Fibroblast of skin of left biceps (primary cell): ENCODE measurements at places on chromosomes 5 and 9.
A peak's percentile ranks its signal among the peaks of the same experiment; 100 is the strongest.

GRCh38 chr5:151016700-151017099 is 3.7 kb upstream of the GPX3 start:
- DNase-seq, result no peak

GRCh38 chr5:73615947-73616346 is 10.0 kb upstream of the ARHGEF28 start:
- no peak for DNase-seq

DNA sequence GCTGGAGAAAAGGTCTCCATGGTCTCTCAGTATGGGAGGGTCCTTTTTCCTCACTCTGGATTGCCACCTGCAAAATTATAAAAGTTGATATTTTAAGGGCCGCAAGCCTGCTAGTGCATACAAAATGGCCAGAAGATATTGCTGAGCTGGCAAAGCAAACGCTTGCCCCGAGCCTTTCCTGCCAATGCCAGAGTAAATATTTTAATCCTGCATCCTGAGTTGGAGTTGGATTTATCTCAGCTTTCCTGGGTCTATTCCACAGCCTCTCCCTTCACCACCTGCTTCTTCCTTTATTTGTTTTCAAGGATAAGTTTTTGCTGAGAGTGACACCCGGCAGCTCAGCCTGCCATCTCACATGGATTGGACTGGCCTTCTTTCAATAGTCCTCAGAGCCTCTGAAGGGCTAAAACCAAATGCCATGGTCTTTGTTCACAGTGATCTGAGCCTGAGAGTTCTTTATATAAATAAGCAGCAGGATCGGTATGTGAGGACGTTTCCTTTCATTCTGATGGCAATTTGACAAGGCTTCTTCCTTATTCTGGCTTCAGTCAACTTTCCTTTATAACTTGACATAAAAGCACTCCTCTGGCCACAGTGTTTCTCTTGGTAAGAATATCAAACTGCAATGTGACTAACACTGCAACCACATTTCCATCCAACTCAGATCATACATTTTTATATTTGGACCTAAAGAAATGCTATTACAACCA is 170.1 kb downstream of the ADAMTS12 start:
- DNase-seq, result no peak

GRCh38 chr5:164184158-164184557 is 678.7 kb downstream of the MAT2B start:
- DNase-seq, result no peak

DNA sequence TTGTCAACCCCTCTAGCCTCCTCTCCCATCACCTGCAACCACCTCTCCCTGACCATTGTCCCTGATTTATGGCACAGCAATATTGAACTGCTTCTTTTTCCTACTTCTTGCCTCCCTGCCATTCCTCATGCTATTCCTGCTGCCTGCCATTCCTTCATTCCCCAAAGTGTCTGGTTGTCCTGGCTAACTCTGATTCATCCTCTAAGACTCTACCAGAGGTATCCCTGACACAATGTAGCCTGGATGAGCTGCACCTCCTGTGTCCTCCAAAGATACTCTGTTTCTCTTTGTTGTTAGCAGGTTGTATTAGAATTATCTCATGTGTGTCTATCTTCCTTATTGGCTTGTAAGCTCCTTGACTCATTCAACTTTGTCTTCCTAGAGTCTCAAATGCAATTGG is 53.5 kb upstream of the PTPN3 start:
- DNase-seq, result no peak

DNA sequence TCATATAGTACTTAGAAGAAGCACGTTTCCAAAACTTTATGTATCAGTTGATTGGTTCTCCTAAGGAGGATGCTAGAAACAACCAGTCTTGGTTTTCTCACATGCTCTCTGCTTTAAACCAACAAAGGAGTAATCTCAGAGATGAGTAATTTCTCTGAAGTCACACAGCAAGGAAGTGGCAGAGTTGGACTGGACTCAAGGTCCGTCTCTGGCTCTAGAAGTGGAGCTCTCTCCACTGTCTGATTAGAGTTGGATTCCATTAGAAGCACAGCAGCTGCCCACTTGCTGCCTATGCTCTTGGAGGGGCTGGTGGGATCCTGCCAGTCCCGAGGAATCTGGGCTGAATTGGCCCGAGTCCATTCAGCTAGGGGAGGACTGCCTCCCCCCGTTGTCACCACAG is 21.0 kb downstream of the RALGPS1 start:
- no peak for DNase-seq

GRCh38 chr5:38452201-38452600 is 104.2 kb downstream of the LIFR start:
- DNase-seq, result no peak

- peak; percentile 84 for DNase-seq
Measured at GRCh38 chr5:163880302-163880701, 374.9 kb downstream of the MAT2B start.

- DNase-seq, result no peak
Measured at GRCh38 chr5:139667001-139667729, 19.0 kb downstream of the CXXC5 start.

- DNase-seq, result peak; percentile 86
Measured at GRCh38 chr5:89213573-89213972, 330.6 kb upstream of the MEF2C start.

- no peak for DNase-seq
Measured at GRCh38 chr9:127880143-127880542, 2.7 kb upstream of the AK1 start.

DNA sequence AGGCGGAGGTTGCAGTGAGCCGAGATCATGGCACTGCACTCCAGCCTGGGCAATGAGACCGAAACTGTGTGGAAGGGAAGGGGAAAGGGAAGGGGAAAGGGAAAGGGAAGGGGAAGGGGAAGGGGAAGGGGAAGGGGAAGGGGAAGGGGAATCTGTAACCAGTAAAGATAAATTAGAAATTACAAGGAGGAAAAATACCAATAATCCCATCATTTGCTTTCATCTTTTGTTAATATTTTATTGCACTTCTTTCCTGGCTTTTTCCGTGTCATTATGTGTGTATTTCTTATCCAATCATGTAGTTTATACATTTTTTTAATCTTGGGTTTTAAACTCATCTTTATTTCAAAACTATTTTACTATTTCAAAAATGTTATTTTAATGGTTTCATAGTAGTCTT is 29.6 kb upstream of the MRPS30 start:
- no peak for DNase-seq

DNA sequence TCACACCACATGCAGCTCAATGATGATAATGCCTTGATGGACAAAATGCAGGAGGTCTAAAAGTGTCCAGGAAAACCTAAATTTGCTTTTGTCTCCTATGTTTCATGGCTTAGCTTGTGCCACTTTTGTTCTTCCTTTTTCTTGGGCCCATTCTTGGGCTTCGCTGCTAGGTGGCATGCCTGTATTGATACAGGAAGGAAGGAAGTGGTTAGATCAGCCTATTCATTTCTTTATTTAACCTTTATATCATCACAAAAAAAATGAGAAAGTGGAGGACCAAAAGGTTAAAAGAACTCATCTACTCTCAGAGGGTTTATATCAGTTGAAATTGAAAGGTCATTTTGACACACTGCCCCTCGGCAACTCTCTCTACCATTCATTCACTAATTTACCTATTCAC is 260.2 kb downstream of the ARHGAP26 start:
- DNase-seq, result no peak

GRCh38 chr5:173496883-173497255 is 119.6 kb downstream of the BOD1 start:
- no peak for DNase-seq

DNA sequence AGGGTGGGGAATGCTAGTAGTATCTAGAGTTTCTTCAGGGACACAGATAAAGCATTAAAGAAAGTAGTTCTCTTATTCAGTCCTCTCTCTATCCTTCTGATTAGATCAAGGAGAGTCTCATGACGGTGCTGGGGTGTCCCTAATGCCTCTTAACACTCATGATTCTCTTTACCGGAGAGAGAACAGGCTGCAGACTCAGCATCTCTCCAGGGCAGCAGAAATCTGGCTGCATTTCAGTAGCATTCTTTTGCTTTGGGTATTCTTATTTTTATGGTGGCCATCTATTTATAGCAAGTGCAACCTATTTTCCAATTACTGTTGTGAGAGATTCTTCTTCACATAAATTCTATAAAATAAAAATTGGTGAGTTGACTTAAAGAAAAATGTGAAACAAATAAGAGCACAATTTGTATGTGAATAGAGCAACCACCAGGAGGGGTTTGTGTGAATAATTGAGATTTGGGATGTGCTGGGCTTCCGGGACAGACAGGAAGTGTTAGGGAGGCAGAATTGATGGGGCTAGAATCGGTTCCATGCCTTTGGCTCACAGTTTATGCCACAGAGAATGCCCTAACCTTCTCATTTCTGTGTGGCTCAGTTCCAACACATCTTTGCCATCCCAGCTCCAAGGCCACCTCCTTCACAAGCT is 23.8 kb upstream of the BOD1 start:
- DNase-seq, result no peak

DNA sequence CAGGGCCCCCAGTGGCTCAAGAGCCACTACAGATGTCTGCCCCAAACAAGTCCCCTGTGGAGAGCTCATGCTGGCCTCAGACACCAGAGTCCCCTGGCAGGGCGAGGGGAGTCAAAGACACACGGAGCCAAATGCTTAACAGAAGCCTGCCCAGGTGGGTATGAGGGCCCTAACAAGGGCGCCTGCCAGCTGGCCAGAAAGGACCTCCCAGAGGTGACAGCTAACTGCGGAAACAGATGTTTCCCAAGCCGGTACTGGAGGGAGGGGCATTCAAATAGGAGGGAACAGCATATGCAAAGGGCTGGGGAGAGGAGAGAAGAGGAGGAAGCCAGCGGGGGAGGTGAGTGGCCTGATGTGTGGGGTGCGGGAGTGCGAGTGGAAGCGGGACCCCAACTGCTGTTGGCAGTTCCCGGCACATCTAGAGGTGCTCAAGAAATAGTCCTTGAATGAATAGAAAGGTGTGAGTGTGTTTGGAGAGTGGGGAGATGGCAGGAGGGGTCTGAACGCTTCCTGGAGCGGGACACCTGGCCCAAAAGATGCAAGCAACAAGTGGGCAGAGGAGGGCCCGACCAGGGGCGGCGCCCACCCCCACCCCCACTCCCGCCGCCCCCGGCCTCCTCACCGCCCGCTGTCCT is 824 bp downstream of the MXD3 start:
- DNase-seq, result no peak

DNA sequence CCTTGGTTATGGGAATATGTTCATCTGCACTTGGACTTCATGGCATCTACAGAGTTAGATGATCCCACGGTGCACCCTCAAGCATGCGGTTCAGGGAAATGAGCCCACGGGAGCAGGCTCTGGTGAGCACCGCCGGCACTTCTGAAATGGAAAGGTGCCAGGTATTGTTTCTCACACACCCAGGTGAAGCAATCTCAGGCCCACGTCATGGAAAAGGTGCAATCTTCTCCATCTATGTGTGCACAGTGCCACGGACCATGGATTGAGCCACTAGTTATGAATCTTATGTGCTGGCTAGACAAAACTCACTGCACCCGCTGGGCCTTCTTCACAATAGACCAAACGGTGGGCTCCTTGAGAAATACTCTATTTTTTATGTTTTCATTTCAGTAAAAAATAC is 27.3 kb downstream of the IRX1 start:
- no peak for DNase-seq

- DNase-seq, result no peak
Measured at GRCh38 chr5:1107167-1108022, 4.5 kb downstream of the SLC12A7 start.

GRCh38 chr5:142215915-142216681 is 107.5 kb downstream of the NDFIP1 start:
- peak; percentile 95 for DNase-seq

DNA sequence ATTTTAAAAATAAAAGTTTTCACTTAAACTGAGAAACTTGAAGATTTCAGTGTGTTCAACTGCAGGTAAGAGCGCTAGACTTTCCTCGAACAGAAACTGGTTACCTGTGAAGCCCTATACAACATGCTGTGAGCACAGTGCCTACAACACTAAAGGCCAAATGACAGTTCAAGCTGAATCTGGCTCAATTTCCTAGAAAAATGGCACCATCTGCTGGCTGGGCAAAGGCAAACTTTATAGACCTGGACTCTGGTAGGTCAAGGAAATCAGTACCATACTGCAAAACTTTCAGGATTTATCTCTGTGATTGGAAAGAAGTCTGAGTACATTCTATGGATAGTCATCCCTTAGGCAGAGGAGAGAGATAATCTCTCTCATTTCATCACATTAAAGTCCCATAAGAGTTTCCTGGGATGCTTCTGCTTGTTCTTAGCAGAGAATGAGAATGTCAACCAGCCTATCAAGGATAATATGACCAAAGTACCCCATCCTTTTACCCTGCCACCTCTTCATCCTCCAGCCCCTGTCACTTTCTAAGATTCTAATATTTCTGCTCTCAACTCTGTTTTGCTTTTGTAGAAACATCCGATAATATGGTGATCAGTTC is 31.8 kb upstream of the FOXB2 start:
- no peak for DNase-seq

GRCh38 chr5:90133941-90134340 is 275.6 kb downstream of the CETN3 start:
- no peak for DNase-seq
